ENCODE measurements at places on chromosomes 12 and 14.

DNA sequence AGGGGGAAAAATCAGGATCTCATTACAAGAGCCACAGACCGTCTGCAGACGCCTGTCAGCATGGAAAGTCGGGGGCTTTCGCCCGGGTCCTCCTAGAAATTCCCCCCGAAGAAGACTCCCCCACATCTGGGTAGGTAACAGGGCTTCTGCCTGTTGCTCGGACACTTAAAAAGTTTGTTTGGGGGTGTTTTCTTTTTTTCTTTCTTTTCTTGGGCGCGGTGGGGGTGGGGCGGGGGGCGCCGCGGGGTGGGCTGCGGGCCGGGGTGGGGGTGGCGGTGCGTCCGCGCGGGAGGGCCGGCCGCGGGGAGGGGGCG, 358 bp downstream of the ELK3 start:
- no peak for DNase-seq

- no peak for DNase-seq
Observed at GRCh38 chr12:754473-754820, 2.1 kb downstream of the WNK1 start.

DNA sequence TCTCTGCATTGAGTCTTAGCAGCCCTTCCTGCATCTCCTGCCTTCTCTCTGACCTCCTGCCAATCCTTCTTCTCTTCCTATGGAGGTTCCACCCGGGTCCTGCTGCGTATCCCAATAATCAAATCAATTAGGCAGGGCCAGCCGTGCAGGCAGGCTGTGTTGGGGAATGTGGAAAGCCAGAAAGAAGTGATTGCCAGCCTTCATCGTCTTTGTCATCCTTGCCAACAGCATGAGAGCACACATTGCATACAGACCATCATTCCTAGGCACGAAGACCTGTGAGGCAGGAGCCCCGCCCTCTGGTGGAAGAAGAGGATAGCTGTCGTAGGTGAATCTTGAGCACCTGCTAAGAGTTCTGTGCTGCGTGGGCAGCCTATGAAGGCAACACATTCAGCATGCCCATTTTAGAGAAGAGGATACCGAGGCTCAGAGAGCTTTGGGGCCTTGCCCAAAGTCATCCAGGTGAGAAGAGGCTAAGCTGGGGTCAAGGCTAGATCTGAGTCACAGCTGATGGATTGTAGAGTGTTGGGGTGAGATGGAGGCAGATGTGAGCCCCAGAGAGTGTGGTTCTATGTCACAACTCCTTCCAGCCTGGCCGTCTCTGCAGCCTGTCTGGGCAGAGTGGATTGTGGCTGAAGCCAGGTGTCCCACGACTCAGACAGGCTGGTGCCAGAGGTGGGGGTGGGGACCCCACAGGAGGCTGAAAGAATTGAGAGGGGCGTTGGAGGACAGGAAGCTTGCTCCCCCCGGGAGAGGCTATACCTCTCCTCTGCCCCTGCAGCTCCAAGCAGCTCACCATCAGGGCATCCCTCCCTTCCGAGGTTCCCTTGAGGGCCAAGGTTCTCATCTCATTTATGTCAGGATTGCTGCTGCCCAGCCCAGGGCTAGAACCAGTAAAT, 12.7 kb downstream of the C14orf132 start:
- no peak for DNase-seq

- DNase-seq: no peak
Observed at GRCh38 chr12:24197532-24197931, 248.1 kb upstream of the SOX5 start.

All from activated CD4-positive, CD25-positive, alpha-beta regulatory T cell (primary cell).